ENCODE measurements at places on chromosomes 7 and 10. TPM values are rescaled to one million over a fixed set of nuclear protein-coding genes. Genes with fewer than 3 reads are reported as not detected.
A peak's percentile ranks its signal among the peaks of the same experiment; 100 is the strongest.

DNA sequence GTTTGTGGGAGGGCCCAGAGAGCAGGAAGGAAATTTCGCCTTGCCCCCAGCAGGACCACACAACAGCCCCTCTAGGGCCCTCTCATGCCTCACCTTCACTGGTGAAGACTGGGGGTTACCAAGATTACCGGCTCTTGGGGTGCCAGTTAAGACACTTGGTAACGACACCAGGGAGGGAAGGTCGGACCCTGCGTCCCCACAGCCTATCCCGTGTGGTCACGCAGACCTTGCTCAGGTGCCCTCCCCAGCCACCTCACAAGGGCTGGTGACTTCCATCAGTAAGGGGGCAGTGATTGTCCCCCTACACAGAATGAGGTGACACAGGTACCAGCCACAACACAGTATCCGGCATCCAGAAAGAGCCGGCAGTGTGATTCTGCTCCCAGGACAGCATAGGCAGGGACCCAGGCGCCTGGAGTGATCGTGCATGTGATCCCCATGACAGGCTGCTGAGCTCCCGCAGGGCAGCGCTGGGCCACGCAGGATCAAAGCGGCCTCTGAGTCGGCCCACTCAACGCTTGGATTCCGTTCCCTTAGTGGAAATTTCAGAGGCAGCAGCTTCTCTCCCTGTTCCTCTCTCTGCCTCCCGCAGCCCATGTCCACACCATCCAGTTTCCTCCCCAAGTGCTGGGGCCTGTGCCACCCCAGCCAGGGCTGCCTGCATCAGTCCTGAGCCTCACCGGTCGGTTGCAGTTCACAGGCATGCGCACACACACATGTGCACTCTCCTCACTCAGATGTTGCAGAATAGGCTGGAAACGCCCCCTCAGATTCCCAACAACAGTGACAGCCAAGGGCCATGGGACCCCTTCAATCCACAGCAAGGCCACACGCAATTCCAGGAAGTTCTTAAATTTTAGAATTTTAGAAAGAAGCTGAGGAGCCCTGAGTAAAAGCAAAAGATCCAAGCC lies 35.8 kb downstream of the CAMK2B start:
- peak overlapping the region; percentile 70 for H3K27ac ChIP-seq
- DNase-seq, result peak; percentile 15
- peaks cover 15% of the 10 kb centered on the region for H3K4me1 ChIP-seq

DNA sequence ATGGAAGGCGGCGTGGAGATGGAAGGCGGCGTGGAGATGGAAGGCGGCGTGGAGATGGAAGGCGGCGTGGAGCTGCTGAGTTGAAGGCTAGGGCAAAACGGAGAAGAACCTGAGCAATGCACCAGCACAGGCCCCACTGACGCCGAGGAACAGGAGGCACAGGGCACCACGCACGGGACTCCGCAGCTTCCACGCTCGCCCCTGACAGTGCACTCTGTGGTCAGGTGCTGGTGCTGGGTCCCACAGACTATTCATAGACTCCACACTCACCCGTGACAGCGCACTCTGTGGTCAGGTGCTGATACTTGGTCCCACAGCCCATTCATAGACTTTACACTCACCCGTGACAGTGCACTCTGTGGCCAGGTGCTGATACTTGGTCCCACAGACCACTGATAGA lies 34.0 kb downstream of the CPXM2 start:
- no peak for DNase-seq
- H3K4me3 ChIP-seq, result no peak overlapping the region
- no peaks in the 10 kb centered on the region for H3K27me3 ChIP-seq
- no peaks in the 10 kb centered on the region for H3K4me1 ChIP-seq
- no peaks in the 10 kb centered on the region for H3K36me3 ChIP-seq

DNA sequence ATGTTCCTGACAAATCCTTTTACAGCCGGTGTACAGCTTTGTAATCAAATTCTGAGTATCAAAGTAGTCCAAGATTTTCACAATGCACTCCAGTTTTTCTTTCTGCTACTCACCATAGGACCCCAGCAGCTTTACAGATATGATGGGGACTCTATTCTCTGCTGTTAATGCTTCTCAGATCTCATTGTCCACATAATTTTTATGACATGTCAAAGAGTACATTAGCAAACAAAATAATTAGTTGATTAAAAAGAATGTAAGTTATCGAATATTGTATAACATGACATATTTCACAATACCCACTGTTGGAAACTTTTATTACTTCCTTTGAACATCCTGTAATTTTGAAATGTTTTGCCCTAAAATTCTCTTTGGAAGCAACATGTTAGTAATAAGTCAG lies 81.4 kb upstream of the KIAA1217 start:
- no peak overlapping the region for H3K4me3 ChIP-seq
- DNase-seq, result no peak
- H3K27ac ChIP-seq, result no peak overlapping the region
- H3K36me3 ChIP-seq, result no peaks in the 10 kb centered on the region
- no peaks in the 10 kb centered on the region for H3K27me3 ChIP-seq
- H3K4me1 ChIP-seq, result no peaks in the 10 kb centered on the region

DNA sequence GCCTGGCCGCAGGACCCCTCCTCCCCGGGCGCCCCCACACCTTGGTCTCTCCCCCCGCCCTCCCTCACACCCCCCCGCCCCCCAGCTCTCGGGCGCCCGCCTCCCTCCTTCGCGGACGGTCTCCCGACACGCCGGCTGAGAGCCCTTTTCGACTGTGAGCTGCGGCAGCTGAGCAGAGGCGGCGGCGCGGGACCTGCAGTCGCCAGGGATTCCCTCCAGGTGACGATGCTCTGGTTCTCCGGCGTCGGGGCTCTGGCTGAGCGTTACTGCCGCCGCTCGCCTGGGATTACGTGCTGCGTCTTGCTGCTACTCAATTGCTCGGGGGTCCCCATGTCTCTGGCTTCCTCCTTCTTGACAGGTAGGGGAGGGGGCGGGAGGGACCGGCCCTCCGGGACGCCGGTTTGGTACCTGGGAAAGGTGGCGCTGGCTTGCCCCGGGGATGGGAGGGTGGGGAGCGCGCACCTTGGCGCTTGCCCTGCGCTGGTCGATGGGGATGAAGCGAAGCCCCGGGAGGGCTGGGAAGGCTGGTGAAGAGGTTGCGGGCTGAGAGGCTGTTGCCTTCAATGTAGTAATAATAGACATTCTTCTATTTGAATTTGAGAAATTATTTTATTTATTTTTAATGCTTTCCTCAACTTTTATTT lies at the start of gene BMPER:
Gene BMPER, plus strand, starts transcription at position 151 of the 644 bp plus-strand sequence. Its CDS starts 75 bp downstream, at position 226.
- DNase-seq, result peak; percentile 57
- H3K4me1 ChIP-seq, result peaks cover 18% of the 10 kb centered on the region
- H3K27me3 ChIP-seq, result peaks cover 35% of the 10 kb centered on the region
- H3K4me3 ChIP-seq, result peak within 1 kb of the TSS; percentile 43

GRCh38 chr7:54129035-54129434 lies 413.1 kb upstream of the VSTM2A start:
- DNase-seq, result no peak
- H3K4me3 ChIP-seq, result no peak overlapping the region
- H3K27ac ChIP-seq, result no peak overlapping the region
- H3K27me3 ChIP-seq, result no peaks in the 10 kb centered on the region
- H3K36me3 ChIP-seq, result no peaks in the 10 kb centered on the region

- DNase-seq, result no peak
- H3K4me3 ChIP-seq, result no peak overlapping the region
- peaks cover 22% of the 10 kb centered on the region for H3K4me1 ChIP-seq
- H3K27ac ChIP-seq, result no peak overlapping the region
- no peaks in the 10 kb centered on the region for H3K27me3 ChIP-seq
These were observed 8.2 kb downstream of the TPK1 start for GRCh38 chr7:144827621-144828020.

C10orf67 gene
- not detected for total RNA-seq

C10orf53 gene
- total RNA-seq, result not detected

NSUN6 gene
- total RNA-seq, result 20.0 TPM

DNA sequence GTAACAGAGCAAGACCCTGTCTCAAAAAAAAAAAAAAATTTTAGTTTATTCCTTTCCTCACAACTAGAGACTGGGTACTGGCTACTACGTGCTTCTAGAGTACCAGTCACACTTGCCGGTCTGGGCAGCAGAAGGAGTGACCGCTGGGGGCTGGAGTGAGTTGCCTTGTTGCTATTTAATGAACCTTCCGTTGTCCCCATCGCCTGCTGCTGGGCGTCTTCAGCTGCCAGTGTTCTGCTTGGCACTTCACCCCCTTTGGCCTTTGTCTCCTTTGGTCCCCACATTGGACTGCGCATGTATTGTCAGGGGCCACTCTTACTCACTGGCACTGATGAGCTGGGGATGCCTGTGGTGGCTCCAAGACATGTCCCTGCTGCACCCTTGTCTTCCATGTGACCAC lies 110.6 kb downstream of the CLEC2L start:
- peaks cover 18% of the 10 kb centered on the region for H3K4me1 ChIP-seq
- H3K36me3 ChIP-seq, result peaks cover 19% of the 10 kb centered on the region
- H3K4me3 ChIP-seq, result no peak overlapping the region
- H3K27ac ChIP-seq, result no peak overlapping the region
- no peaks in the 10 kb centered on the region for H3K27me3 ChIP-seq

GRCh38 chr7:97373736-97374135 lies 256.2 kb downstream of the SDHAF3 start:
- H3K36me3 ChIP-seq, result no peaks in the 10 kb centered on the region
- no peak overlapping the region for H3K4me3 ChIP-seq
- DNase-seq, result no peak
- H3K27ac ChIP-seq, result no peak overlapping the region
- no peaks in the 10 kb centered on the region for H3K27me3 ChIP-seq

DNA sequence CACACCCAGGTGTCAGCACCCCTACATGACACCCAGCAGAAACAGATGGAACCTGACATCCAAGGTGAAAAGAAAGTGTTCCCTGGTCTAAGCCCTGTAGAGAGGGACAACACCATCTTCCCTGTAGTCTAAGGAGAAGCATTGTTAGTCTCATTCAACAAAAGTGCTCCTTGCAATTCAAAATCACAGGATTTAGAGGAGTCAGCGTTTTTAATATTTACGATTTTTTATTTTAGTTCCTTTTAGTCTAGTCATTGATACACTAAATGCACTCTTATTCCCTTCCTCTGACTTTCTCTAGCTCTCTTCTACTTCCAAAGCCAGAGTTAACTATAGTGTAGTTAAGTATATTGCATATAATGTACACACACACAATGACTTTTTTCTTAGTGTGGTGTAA lies 163.0 kb downstream of the TPK1 start:
- no peaks in the 10 kb centered on the region for H3K27me3 ChIP-seq
- no peak overlapping the region for H3K4me3 ChIP-seq
- no peaks in the 10 kb centered on the region for H3K36me3 ChIP-seq
- no peak for DNase-seq

GRCh38 chr10:11509036-11509435 lies 102.4 kb downstream of the USP6NL start:
- no peaks in the 10 kb centered on the region for H3K27me3 ChIP-seq
- no peak overlapping the region for H3K27ac ChIP-seq

GRCh38 chr7:47446871-47447466 lies 134.9 kb downstream of the TNS3 start:
- peak overlapping the region; percentile 69 for H3K27ac ChIP-seq
- H3K4me3 ChIP-seq, result no peak overlapping the region
- H3K4me1 ChIP-seq, result peaks cover 62% of the 10 kb centered on the region
- H3K27me3 ChIP-seq, result no peaks in the 10 kb centered on the region
- DNase-seq, result peak; percentile 79

GRCh38 chr7:28361551-28361950 lies 50.8 kb upstream of the CREB5 start:
- DNase-seq, result no peak
- H3K27ac ChIP-seq, result no peak overlapping the region
- H3K4me1 ChIP-seq, result no peaks in the 10 kb centered on the region

BAMBI gene
- 19.5 TPM for total RNA-seq

DNA sequence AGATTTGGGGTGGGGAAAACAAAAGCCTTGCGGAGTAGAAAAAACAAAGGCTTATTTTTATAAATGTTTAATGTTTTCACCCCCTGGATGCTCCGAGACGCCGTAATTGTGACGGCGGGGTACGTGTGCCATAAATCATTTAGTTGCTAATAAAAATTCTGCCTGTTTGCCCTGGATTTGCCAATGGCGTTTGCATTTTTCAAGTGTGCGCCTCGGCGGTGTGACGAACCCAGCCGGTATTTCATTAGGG lies 2.5 kb upstream of the TNRC18 start:
- peak overlapping the region; percentile 94 for H3K4me3 ChIP-seq
- DNase-seq, result no peak
- H3K4me1 ChIP-seq, result peaks cover 29% of the 10 kb centered on the region
- no peaks in the 10 kb centered on the region for H3K27me3 ChIP-seq
- H3K36me3 ChIP-seq, result no peaks in the 10 kb centered on the region

CAV1 gene
- 6.7 TPM for total RNA-seq

XRCC2 gene
- total RNA-seq, result 0.26 TPM

DNA sequence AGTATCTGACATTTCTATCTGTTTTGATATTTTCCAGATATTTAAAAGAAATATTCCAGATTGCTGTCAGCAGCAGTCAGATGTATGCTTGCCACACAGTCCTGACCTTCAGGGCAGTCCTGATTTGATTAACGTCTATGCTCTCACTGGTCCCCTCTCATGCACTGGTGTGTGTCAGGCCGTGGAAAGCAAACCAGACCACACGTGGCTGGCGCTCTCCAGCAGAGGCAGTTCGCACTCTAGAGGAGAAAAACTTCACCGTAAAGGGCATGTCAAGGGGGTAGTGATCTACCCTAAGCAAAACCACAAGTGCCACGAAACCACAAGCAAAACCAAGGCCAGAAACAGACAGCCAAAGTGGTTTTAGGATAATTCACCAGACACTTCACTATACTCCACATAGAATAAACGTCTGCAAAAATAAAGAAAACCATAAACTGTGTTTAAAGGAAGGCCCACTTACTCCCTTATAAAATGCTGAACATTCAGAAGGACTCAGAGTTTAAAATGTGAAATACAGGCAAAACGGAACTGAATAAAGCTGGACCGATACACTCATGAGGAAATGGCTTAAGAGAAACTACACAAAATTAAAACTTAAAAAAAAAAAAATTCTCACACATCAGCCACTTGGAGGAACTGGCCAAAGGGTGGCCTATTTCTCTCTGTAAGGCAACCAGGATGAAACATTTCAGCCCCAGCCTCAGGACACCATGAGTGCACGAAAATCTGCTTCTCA lies 26.4 kb downstream of the PARP12 start:
- H3K27ac ChIP-seq, result no peak overlapping the region
- no peaks in the 10 kb centered on the region for H3K27me3 ChIP-seq
- DNase-seq, result peak; percentile 69
- H3K4me3 ChIP-seq, result no peak overlapping the region
- H3K4me1 ChIP-seq, result peaks cover 5% of the 10 kb centered on the region

IFIT1B gene
- total RNA-seq, result 0.16 TPM

DNA sequence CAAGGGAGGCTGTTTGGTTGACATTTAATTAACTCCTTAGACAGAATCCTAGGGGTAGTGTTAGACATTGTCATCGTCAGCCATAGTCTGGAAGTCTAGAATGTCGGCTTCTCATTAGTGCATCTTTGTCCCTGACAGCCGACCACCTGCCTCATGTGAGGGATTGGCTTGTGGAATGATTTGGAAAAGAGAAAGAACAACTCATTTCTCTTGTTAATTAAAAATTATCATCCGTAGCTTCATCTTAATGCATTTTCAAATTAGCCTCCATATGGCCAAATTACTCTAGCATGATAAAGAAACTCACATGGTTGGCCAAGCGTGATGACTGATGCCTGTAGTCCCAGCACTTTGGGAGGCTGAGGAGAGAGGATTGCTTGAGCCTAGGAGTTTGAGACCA lies 97.7 kb upstream of the PARD3 start:
- no peak for DNase-seq
- no peak overlapping the region for H3K27ac ChIP-seq
- H3K36me3 ChIP-seq, result no peaks in the 10 kb centered on the region
- H3K27me3 ChIP-seq, result no peaks in the 10 kb centered on the region

CLCN1 gene
- total RNA-seq, result not detected

SPAM1 gene
- not detected for total RNA-seq

HSPB1 gene
- 665 TPM for total RNA-seq

- no peak for DNase-seq
- H3K4me1 ChIP-seq, result no peaks in the 10 kb centered on the region
- H3K4me3 ChIP-seq, result no peak overlapping the region
These were observed 104.5 kb upstream of the PRSS58 start for GRCh38 chr7:142362349-142362748.

SORCS1 gene
- total RNA-seq, result 0.43 TPM
